ENCODE measurements at places on chromosomes 7 and 10.

- DNase-seq, result no peak
These were observed 231.4 kb downstream of the DNAJB6 start for GRCh38 chr7:157568106-157568769.

DNA sequence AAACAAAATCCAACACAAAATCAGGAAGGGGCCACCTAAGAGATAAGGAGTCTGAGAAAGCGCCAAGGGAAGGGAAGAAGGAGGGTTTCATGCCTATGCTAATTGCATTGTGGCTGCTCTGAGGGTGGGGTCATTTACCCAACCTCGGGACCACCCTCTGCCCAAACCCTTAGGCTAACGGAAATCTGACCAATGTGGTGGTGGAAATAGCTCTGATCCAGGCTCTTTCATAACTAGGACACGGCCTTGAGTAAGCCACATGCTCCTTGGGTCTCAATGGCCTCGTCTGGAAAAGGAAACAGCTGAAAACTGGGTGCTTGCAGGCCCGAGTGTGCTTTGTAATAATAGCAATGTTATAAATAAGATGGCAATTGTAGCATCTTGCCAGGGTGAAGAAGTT is 14.9 kb upstream of the SRGN start:
- no peak for DNase-seq

DNA sequence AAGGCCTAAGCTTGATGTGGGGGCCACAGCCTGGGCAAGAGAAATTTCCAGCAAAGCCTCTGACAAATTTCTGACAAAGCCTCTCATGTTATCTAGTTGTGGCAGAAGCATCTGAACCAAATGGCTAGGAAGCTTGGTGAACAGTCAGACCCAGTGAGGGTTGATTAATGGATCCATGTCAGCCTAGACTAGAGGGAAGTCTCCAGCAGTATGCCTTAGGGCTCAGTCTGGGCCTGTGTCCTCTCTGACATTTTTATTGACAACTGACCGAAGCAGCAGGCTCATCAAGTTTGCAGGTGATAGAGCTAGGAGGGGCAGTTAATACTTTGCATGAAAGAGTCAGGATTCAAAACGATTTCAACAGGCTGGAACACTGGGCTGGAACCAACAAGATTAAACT is 25.3 kb downstream of the HIF1AN start:
- no peak for DNase-seq

GRCh38 chr10:71158902-71159301 is 53.5 kb upstream of the UNC5B start:
- DNase-seq, result no peak

GRCh38 chr10:100103581-100103980 is 21.9 kb upstream of the CPN1 start:
- DNase-seq, result no peak

DNA sequence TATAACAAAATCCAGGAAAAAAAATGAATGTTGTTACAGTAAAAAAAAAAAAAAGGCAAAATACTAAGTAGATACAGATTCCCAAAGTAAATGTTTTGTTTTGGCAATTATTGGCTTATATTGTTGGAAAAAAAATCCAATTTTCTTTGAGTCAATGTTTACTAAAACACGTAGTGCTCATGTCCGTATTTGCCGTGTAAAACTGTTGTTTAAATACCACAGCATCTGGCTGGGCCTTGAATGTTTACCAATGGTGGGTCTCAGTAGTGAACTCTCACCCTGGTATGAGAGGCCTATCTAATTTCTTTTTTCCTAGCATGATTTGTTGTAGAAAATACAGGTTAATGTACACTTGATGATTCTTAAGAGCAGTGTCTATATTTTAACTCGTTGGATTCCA is 41.4 kb upstream of the SLC26A5 start:
- DNase-seq, result no peak

GRCh38 chr7:131371411-131371810 is 43.7 kb downstream of the MKLN1 start:
- DNase-seq, result no peak

DNA sequence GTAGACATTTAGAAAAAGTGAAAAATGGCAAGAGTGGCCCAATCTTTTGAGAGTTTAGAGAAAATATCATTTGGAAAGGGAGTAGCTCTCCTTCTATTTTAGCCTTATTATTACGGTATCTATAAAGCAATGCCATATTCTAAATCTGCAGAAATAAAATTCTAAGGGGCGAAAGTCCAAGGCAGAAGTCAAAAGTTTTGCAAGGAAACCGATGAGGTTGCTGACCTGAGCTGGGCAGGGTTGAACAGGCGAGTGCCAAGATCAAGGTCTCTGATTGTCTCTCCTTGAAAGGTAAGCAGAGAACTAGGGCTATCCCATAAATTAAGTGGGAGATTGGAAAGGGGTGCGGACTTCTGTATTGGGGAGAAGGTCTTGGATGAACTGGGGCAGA is 11.7 kb downstream of the TRIM56 start:
- DNase-seq, result no peak

DNA sequence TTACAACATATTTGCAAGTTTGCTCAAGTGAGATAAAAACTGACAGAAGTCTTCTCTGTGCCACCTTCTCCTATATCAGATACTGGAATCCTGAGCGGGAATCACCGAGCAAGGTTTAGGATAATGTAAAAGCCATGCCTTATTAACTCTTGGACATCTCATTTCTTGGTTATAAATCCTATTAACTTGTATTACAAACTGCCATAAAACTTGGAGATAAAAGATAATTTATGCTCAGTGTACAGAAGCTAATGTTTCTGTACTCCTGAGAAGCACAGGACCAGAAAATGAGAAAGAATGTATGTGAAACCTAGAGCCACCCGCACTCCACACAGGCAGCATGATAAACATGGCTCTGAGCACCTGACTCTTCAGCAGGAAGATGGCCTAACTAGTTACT is 181.2 kb upstream of the NOBOX start:
- no peak for DNase-seq

DNA sequence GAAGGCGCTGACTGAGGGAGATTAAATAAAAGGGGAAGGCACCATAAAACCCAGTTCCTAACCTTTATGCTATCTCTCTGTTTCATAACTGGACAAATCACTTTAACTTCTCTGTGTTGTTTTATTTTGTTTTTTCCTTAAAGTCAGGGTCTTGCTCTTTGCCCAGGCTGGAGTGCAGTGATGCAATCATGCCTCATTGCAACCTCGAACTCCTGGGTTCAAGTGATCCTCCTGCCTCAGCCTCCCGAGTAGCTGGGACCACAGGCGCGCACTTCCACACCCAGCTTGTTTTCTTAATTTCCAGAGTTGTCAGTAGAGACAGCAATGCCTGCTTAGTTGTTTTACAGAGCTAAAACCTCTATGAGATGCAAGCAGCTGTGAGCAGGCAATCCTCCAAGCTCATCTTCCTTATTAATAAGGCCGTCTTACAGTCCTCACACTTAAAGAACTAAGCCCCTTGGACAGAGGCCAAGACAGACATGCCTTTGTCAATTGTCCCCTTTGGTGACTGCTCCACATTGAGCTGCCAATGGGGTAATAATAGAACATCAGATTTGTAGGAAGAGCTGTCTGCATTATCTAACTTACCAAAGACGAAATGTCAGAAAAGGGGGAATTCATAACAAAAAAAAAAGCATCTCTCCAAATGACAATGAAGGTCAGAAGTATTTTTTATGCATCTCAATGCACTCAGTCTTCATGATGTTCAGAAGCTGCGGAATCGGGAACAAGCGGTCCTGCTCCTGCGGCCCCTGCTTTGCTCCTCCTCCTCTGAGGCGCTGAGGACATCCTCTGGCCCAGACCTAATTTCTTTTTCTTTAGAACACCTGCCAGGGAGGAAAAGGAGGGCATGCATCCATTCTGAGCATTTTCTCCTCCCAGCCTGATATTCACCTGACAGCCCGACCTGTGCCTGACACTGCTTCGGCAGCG is 62.7 kb upstream of the RNF32 start:
- DNase-seq, result no peak

Measured in CD4-positive, alpha-beta T cell treated with Interleukin-4 for 1 hour (primary cell).